NCI-H1092 treated with DMSO at 0.1 percent for 48 hours (cell line): ENCODE measurements at places on chromosomes 4 and X.

DNA sequence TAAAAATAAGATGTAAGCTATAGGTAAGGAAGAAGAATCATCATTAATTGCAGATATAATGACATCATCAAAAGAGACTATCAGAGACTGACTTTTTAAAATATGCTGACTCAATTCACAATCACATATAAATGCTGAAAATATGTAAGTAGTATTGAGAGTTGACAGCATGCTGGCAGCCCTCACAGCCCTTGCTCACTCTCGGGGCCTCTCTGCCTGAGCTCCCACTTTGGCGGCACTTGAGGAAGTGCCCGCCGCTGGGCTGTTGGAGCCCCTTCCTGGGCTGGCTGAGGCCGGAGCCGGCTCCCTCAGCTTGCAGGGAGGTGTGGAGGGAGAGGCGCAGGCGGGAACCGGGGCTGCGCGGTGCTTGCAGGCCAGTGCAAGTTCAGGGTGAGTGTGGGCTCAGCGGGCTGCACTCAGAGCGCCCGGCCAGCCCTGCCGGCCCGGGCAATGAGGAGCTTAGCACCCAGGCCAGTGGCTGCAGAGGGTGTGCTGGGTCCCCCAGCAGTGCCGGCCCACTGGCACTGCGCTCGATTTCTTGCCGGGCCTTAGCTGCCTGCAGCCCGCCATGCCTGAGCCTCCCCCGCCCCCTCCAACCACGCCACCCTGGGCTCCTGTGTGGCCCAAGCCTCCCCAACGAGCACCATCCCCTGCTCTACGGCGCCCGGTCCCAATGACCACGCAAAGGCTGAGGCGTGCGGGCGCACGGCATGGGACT lies 68.9 kb downstream of the RAB28 start:
- DNase-seq = no peak

GRCh38 chrX:119625843-119626242 lies 19.6 kb upstream of the NKRF start:
- no peak for DNase-seq

- no peak for DNase-seq
Measured at GRCh38 chrX:154039577-154039976, 19.9 kb upstream of the IRAK1 start.

- DNase-seq = no peak
Measured at GRCh38 chrX:104284507-104284906, 29.8 kb upstream of the ESX1 start.

DNA sequence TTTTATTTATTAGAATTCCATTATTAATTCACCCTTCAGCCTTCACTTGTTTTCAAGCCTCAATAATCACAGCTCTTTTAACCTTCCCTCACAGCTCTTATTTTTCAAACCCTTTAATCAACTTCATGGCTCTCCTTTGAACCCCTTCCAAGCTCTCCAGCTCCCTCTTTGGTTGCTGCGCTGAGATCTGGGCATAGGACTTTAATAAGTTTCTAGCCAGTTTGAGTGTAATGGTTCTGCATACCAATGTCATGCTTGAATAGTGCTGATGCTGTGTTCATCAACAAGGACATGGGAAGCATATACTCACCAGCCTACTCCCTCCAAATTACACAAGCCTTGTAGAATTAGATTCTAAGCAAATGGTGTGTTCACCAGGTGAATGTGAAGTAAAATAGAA lies 3.5 kb upstream of the RNF212 start:
- DNase-seq = no peak
